ENCODE measurements at places on chromosomes 3 and 15.

DNA sequence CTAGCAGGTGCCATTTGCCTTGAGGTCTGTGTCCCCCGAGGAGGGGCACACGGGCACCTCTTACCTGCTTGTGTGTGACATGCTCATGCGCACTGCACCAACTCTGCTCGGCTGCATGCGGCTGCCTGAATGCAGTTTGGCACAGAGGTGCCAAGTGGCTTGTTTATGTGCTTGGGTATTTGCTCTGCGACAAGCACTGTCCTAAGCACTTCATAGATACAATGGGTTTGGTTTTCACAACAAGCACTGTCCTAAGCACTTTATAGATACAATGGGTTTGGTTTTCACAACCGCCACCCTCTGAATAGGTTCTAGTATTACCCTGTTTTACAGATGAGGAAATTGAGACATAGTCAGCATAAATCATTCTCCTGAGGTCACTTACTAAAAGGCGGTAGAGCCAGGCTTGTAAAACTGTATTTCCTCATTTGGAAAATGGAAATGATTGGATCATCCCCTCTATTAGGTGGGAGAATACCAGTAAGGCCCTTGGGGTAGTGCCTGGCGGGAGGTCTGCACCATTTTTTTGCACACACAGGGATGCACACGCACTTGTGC, 487 bp downstream of the ITIH4 start:
- DNase-seq = no peak

- DNase-seq = peak; percentile 11
These were observed 35.0 kb upstream of the COLQ start for GRCh38 chr3:15556512-15556911.

- no peak for DNase-seq
These were observed 78.1 kb upstream of the ADAMTS9 start for GRCh38 chr3:64765947-64766346.

DNA sequence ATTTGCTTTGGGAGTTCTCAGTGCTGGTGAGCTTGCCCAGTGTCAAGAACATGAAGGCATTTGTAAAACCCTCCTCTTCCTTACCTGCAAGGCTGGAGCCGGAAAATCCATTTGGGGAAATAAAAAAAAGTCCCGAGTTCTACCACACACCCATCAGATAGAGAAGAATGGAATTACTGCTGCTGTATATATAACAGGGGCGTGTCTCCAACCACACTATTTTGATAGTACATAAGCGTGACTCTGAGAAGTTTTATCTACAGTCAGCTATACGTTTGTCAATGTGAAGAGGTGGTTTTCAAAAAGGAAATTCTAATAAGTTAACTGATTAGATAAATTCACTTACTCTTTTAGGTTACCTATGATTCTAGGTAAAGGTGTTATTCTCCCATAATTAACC, 1.3 kb upstream of the CPA3 start:
- no peak for DNase-seq

DNA sequence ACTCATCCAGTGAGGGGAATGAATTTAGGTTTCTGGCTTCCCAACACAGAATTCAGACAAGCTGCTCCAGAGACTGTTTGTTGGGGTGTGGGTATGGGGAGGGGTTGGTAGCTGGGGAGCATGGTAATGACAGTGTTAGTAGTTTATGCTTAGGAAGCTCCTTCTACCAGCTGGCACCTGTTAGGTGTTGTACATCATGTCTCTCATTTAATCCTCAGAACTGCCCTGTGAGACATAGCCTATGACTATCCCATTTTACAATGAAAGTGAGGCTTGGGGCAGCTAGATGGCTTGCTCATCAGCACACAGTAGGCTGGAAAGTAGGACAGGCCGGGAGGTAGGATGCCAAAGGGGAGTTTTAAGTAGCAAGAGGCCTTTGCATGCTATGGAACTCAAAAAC, 2.5 kb downstream of the EIF4E3 start:
- no peak for DNase-seq

DNA sequence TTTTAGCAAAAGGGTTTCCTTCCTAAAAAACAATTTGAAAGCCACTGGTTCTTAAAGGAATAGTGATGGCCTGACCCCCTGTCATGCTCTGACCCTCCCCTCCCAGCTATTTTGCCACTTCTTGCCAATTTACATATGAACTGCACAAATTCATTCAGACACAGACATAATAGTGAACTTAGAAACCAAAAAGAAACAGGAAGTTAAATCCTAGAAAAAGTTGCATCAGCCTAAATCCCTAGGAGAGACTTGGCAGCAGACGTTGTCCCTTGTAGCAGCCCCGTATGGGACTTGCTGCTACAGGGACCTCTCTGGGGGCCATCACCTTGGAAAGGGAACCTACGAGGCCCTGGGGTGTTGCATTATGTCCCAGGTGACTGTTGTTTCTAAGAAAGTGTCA, 14.3 kb upstream of the PDE8A start:
- DNase-seq = no peak

- DNase-seq = peak; percentile 87
These were observed 40.9 kb upstream of the CCR2 start for GRCh38 chr3:46312991-46313390.

GRCh38 chr3:3065876-3066275, 44.3 kb downstream of the IL5RA start:
- no peak for DNase-seq
